ENCODE measurements at places on chromosomes 2 and 18.

- DNase-seq: no peak
Measured at GRCh38 chr2:174454566-174454965, 32.3 kb downstream of the GPR155 start.

- DNase-seq: no peak
Measured at GRCh38 chr2:141528990-141529389, 601.8 kb downstream of the LRP1B start.

DNA sequence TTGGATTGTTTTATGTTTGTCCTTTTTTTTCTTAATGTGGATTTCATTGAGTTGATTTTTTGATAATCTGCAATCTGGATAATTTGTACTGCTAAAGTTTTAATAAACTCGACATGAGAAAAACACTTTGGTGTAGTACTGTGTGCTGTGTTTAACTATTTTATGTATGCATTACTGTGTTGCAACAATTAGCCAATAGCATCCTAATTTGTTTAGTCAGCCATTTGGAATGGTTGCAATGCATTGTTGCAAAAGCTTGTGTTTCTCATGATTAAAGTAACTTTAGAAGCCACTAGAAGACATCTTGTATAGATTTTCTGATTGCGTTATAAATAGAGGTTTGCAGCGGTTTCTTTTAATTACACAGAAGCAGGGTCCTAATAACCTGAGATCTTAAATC is 53.5 kb downstream of the PPIG start:
- DNase-seq: no peak

DNA sequence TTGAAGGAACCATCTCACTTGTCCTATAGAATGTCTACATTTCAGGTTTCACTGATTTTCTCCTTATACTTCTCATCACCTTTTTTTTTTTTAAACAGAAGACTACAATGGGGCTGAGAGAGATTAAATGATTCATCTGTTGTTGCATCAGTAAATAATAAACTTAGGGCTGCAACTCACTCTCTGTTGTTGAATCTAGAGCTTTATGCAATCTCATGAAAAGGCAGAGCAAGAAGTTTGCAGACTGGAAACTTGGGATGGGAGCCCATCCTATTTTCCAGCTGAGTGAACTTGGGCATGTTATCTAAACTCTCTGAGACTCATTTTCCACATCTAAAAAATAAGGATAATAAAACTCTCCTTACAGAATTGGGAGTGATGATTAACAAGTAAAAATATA is 58.4 kb downstream of the PDE1A start:
- no peak for DNase-seq

DNA sequence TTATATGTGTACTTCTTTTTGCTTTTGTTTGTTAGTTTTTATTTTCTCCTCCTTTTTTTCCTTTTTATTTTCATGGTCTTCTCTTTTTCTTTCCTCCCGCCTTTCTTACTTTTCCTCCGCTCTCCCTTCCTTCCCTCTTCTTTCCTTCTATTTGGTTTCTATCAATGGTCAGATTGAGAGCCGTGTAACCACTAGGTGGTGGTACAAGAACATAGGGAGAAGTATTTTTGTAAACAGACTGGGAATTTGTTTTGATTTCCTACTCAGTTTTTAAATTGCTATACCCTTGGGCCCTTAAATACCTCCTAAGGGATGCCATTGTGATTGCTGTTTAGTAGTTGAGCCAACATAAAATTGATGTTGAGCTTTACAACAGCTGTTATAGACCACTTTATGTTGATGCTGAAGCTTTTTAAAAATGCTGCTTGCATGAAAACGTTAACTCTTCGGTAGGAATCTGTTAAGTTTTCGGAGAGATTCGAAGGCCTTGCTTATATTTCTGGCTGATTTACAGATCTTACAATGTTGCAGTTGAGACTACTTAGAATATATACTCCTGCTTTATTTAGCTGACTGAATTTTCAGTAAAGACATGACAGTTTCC is 124.2 kb downstream of the UBE2E3 start:
- DNase-seq: peak; percentile 10

DNA sequence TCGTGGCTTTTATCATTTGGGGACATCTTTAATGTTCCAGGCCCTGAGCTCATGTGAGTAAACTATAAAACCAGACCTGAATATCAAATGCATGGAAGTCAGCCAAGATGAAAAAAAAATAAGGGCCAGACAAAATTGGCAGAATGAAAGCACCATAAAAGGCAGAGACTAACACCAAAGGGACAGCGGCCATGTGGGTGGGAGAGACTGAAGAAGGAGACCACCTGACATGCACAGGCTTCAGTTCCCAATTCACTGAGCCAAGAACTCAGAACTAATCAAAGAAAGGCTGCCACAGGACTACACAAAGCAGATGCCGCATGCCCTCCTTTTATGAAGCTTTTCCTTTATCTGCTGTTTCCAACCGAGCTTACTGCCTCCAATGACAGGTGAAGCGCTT is 267.1 kb downstream of the RAD51AP2 start:
- no peak for DNase-seq

GRCh38 chr2:144234542-144234871 is 285.4 kb downstream of the ZEB2 start:
- no peak for DNase-seq

DNA sequence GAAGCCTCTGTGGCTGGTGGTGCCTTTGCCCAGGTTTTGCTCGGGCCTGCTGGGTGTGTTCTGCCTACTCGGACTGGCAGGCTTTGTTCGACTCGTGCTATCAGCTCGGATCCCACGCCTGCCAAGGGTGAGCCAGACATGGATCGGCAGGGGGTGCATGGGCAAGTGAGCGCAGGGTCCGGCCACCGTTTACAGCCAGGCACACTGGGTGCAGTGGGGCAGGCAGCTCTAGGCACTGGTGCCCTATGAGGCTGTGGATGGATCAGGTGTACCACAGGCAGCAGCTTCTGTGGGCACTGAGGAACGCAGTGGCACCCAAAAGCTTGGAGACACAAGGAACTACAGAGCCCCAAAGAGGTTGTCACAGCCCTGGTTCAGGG is 25.6 kb downstream of the MARCHF7 start:
- no peak for DNase-seq

- no peak for DNase-seq
Measured at GRCh38 chr2:216285701-216286100, 86.6 kb downstream of the MARCHF4 start.

DNA sequence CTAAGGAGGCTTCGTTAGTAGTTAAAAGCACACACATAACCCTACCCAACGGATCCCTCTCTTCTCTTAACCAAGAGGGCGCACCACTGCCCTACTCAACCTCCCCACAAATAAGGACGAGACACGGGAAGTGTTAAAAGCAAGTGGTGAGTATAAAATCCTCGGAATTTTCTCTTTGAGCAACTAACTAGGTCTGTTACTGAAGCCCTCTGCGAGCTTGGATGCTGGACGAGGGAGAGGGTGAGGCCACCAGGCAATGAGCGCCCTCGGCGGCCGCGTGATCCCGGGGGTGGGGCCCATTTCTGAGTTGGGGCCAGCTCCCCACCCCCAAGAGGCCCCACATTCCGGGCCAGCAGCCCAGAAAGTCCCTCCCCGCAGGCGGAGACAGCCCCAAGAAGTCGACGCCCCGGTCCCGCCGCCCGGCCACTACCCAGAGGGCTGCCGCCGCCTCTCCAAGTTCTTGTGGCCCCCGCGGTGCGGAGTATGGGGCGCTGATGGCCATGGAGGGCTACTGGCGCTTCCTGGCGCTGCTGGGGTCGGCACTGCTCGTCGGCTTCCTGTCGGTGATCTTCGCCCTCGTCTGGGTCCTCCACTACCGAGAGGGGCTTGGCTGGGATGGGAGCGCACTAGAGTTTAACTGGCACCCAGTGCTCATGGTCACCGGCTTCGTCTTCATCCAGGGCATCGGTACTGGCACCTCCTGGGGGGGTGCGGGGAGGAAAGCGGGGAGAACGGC is at the start of gene CYBRD1:
Gene CYBRD1, plus strand, starts transcription at position 423 of the 736 bp plus-strand sequence. Its CDS starts 72 bp downstream, at position 495.
- no peak for DNase-seq

DNA sequence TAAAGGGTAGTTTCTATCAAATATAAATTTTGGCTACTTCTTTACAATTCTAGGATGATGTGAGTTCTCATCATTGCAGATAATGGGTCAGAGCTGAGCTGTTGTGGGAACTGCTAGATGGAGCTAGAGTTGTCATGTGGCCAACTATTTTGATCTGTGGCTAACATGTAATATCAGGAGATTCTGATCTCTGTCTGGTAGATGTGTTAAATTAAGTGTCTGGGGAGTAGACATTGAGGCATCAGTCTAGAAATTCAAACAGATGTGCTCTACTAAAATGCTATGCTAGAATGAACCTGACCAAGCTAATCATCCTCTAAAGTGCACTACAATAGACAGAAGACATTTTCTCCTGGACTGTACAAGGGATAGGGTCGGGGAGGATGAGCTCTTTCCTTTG is 30.3 kb upstream of the DARS1 start:
- no peak for DNase-seq

DNA sequence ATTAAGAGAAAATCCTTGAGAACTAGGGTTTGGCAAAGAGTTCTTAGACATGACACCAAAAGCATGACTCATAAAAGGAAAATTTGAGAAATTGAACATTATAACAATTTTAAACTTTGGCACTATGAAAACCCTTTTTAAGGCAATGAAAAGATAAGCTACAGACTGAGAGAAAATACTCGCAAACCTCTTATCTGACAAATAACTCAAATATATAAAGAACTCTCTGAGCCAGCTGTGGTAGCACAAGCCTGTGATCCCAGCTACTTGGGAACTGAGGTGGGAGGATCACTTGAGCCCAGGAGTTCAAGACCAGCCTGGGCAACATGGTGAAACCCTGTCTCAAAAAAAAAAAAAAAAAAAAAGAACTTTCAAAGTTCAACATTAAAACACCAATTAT is 70.5 kb downstream of the FAM168B start:
- no peak for DNase-seq

DNA sequence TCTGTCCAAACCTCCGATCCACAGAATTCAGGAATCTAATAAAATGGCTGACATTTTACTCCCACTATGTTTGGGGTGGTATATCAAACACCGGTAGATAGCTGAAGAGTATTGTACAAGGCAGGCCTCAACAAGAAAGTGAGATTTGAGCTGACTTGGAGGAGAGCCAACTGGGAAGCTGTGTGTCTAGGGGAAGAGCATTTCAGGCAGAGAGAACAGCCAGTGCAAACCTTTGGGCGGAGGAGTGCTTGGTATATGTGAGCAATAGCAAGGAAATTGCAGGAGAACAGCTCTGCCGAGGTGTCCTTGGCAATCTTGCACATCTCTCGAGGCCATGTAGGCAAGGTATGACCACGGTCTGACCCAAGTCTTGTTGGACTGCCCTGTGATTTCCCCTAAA is 1.8 kb upstream of the MERTK start:
- no peak for DNase-seq

DNA sequence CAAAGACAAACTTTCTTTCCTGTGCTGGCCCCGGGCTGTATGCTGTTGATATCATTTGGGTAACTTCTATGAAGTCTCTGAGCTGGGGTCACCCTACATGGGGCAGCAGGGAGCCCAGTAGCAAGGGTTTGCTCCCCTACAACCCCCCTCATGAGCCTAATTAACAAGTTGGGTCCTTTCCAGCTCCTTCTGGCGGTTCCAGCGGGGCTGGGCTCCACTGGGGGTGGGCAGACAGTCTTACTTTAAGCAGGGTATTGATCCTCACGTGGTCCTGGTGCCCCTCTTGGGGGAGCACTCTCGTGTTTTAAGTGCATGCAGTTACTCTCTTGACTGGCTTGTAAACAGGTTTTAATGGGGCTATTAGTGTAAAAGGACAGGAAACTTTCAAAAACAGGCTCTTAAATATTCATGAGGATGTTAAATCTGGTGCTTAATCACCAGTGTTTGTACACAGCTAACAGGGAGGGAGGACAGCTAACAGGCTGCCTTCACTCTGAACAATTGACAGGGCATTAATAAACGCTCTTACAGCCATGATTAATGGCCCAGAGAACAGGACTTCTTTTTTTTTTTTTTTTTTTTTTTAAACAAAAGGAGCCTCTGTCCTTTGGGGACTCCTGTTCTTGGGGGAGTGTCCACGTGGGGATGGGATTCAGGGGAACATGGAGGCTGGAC is 36.6 kb upstream of the SKOR2 start:
- no peak for DNase-seq

DNA sequence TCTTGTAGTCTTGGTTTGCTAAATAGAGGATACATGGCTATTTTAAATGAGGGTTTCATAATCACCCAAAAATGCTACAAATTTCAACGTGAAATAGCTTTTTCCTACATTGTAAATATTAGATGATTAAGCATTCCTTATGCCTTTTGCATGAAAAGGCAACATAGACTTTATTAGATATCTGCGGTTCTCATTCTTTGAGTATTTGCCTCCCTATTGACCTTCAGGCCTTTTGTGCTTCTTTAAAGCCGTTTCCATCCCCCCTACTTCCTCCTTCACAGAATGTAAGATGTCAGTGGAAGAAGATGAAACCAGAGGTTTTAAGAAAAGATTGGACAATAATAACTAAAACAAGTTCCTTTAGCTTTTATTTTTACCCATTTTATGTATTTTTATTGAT is 144.1 kb downstream of the UBE2E3 start:
- no peak for DNase-seq

GRCh38 chr2:225532096-225532495 is 132.6 kb downstream of the NYAP2 start:
- DNase-seq: no peak

- no peak for DNase-seq
Measured at GRCh38 chr2:16487686-16488085, 177.9 kb downstream of the CYRIA start.

GRCh38 chr2:216216951-216217903 is 108.1 kb downstream of the XRCC5 start:
- no peak for DNase-seq

GRCh38 chr2:191299866-191300265 is 54.7 kb downstream of the MYO1B start:
- no peak for DNase-seq

DNA sequence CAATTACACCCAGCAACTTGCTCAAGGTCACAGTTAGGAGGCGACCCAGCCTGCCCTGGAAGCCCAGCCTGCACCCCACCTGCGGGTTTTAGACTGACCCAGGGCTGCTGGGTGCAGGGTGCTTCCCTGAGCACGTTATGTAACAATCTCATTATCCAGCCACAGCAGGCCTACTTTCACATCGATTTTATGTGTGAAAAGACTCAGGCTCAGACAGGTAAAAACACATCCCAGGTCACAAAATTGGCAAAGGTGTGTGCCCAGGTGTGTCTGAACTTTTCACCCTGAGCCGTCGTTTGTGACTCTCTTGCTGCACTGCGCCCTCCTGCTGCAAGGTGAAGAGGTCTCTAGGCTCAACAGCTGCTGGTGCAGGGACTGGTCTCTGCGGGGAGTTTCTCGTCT is 668.2 kb upstream of the HS6ST1 start:
- no peak for DNase-seq

DNA sequence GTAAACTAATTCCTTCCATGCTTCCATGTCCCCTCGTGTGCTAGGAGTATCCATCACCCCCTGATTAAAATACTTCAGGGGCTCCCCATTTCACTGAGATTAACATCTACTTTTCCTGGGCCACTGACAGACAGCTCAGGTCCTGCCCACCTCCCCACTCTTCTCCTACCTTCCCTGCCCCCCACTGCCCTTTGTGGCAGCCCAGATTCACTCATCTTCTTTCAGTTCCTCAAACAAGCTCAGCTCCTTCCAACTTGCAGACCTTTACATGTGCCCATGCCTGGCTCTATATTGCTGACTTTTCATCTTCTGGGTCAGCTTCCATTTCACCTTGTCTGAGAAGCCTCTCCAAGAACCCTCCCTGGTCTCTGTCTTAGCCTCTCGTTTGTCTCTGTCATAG is 12.0 kb downstream of the RUFY4 start:
- no peak for DNase-seq
